ENCODE measurements at places on chromosomes 3 and 15. TPM values are rescaled to one million over a fixed set of nuclear protein-coding genes. Genes with fewer than 3 reads are reported as not detected.

GRCh38 chr3:53016236-53016635, 29.6 kb downstream of the SFMBT1 start:
- no peaks in the 10 kb centered on the region for H3K4me1 ChIP-seq
- no peak overlapping the region for H3K27ac ChIP-seq
- no peak for DNase-seq
- H3K27me3 ChIP-seq: no peaks in the 10 kb centered on the region
- peaks cover 3% of the 10 kb centered on the region for H3K36me3 ChIP-seq

KNG1 gene
- polyA plus RNA-seq: not detected

DNA sequence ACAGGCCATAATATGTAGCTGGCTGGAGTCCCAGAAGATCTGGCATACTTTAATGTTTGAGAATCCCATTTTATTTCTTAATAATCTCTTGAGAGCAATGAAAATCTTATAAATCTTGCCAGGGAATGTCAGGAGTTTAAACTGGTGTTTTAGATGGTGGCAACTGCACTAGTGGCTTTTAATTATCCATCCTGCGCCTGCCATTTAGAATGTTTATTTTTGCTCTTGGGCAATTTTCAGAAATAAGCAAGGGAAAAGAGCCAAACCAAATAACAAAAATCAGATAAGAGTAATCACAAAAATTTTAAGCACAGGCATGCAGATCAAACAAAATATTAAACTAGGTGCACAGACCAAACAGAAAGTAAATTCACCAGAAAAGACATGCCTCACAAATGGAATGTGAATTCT, 41.9 kb upstream of the UBP1 start:
- no peaks in the 10 kb centered on the region for H3K4me1 ChIP-seq
- H3K4me3 ChIP-seq: no peak overlapping the region
- DNase-seq: no peak
- no peaks in the 10 kb centered on the region for H3K36me3 ChIP-seq

- H3K27me3 ChIP-seq: no peaks in the 10 kb centered on the region
- peak overlapping the region; percentile 34 for H3K27ac ChIP-seq
- no peak for DNase-seq
- no peaks in the 10 kb centered on the region for H3K4me1 ChIP-seq
- H3K36me3 ChIP-seq: peaks cover 40% of the 10 kb centered on the region
These were observed 54.5 kb downstream of the MRPS25 start for GRCh38 chr3:15010664-15011063.

- no peak overlapping the region for H3K27ac ChIP-seq
- H3K4me1 ChIP-seq: peaks cover 15% of the 10 kb centered on the region
- H3K4me3 ChIP-seq: no peak overlapping the region
- H3K36me3 ChIP-seq: no peaks in the 10 kb centered on the region
- H3K27me3 ChIP-seq: no peaks in the 10 kb centered on the region
- DNase-seq: peak; percentile 28
These were observed 38.4 kb downstream of the TLNRD1 start for GRCh38 chr15:81038975-81039607.

DNA sequence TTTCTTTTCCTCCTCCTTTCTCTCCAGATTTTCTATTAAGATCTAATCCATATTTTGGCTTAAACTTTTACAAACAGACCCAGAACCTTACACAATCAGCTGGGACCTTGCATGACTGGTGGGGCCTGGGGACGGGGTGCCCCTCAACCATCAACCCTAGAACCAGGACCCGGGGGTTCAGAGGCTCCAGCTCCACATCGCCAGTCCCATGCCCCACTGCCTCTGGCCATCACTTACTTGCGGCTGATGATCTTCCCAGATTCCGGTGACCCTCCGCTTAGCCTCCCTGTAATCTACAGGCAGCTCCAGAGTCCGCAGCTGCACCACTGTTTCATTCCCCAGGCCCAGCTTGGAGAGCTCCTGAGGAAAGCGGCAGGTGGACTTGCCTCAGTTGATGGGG, 36.8 kb downstream of the PGPEP1L start:
- no peak overlapping the region for H3K27ac ChIP-seq
- no peaks in the 10 kb centered on the region for H3K4me1 ChIP-seq
- no peak for DNase-seq
- H3K4me3 ChIP-seq: no peak overlapping the region
- H3K27me3 ChIP-seq: no peaks in the 10 kb centered on the region

DNA sequence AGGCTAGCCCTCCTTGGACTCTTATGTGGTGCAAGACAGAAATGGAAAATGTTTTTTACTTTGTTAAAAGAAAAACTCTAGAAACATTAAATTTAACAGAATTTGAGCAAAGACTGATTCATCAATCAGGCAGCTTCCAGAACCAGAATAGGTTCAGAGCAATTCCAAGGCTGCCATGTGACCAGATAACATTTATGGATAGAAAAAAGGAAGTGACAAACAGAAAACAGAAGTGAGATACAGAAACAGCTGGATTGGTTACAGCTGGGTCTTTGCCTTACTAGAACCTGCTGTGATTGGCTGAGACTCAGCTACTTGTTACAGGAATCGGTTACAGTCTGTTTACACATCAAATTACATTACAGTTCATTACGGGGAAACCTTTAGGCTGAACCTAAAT, 22.5 kb upstream of the OTOL1 start:
- H3K36me3 ChIP-seq: no peaks in the 10 kb centered on the region
- no peak overlapping the region for H3K4me3 ChIP-seq
- no peaks in the 10 kb centered on the region for H3K4me1 ChIP-seq
- H3K27ac ChIP-seq: no peak overlapping the region
- no peak for DNase-seq

GRCh38 chr3:169759256-169759655, 5.6 kb downstream of the TERC start:
- no peaks in the 10 kb centered on the region for H3K27me3 ChIP-seq
- no peak overlapping the region for H3K4me3 ChIP-seq
- DNase-seq: no peak
- no peaks in the 10 kb centered on the region for H3K4me1 ChIP-seq

DNA sequence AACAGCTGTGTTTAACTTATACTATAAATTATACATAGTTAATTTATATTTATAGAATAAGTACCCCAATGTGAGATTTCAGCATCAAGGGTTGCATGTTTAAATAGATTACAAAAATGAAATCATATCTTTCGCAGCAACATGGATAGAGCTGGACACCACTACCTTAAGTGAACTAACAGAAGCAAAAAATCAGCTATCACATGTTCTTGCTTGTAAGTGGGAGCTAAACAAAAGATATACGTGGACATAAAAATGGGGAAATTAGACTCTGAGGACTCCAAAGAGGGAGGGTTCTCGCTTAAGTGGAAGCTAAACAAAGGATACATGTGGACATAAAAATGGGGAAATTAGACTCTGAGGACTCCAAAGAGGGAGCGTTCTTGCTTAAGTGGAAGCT, 626.5 kb upstream of the DPPA4 start:
- no peak overlapping the region for H3K27ac ChIP-seq
- no peak overlapping the region for H3K4me3 ChIP-seq
- no peaks in the 10 kb centered on the region for H3K36me3 ChIP-seq
- no peaks in the 10 kb centered on the region for H3K4me1 ChIP-seq
- H3K27me3 ChIP-seq: no peaks in the 10 kb centered on the region
- no peak for DNase-seq

DNA sequence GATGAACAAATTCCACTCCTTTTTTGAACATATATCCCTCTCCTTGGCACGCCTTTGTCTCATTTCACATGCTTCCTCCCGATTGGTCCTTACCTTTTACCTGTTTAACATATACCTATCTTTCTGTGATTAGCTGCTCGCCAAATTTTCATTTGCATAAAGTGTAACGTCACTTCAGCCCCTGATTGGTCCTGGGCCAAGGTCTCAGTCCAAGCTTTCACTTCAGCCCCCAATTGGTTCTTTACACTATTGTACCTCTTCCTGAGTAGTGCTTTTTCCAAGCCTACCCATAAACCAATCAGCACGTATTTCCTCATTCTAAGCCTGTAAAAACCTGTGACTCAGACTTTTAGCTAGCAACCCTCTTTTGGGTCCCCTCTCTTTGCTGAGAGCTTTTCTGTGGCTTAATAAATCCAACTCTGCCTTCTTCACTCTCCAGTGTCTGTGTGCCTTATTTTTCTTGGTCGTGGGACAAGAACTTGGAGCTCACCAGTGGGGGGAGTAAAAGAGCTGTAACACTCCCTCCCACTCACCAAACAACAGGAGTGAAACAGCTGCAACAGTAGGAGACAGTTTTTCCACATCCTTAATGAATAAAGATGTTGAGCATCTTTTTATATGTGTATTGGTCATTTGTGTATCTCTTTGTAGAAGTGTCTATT, 584 bp upstream of the XCR1 start:
- no peak overlapping the region for H3K4me3 ChIP-seq
- H3K36me3 ChIP-seq: no peaks in the 10 kb centered on the region
- no peaks in the 10 kb centered on the region for H3K4me1 ChIP-seq
- no peaks in the 10 kb centered on the region for H3K27me3 ChIP-seq

GRCh38 chr15:63764124-63764803, 69.5 kb downstream of the HERC1 start:
- H3K36me3 ChIP-seq: peaks cover 2% of the 10 kb centered on the region
- DNase-seq: peak; percentile 43
- peaks cover 10% of the 10 kb centered on the region for H3K4me1 ChIP-seq
- no peaks in the 10 kb centered on the region for H3K27me3 ChIP-seq
- H3K27ac ChIP-seq: no peak overlapping the region

SLC38A3 gene
- not detected for polyA plus RNA-seq

- no peak overlapping the region for H3K27ac ChIP-seq
- no peak for DNase-seq
- no peaks in the 10 kb centered on the region for H3K27me3 ChIP-seq
- H3K4me1 ChIP-seq: peaks cover 4% of the 10 kb centered on the region
These were observed 19.2 kb downstream of the CHSY1 start for GRCh38 chr15:101232677-101233076.

ALDH1A2 gene
- polyA plus RNA-seq: 0.45 TPM

CLRN1 gene
- 4.3 TPM for polyA plus RNA-seq

DNA sequence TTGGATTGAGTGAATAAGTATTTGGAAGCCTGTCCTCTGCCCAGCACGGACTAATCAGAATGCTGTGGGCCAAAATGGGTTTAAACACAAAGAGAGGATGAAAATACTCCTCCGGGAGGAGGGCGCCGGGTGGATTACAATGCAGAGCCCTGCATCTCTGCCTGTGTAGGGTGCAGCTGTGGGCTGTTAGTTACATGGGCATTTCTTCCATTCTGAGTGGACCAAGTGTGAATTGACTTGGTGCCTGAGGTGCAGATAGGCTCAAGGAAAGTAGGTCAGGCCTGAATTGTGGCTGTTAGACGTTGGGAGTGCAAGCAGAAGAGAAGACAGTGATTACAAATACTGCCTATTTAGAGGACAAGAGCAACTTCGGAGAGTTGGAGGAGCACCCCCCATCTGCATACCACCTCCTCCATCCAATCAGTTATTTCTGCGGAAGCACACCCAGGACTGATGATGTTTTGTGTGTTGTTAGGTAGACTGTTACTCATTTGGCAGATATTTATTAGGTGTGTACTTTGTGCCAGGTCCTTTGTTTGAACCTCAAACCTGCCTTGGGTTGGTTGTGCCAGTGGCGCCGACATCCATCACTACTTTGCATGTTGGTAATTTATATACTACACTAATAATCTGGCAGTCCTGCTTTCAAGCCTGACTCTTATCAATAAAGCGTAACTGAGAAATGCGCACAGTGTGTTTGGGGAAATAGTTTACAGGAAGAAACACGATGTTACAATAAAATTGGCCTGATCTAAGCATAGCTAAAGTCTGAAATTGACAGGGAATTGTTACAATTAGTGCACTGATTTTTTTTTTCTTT, 33.0 kb downstream of the PTPRG start:
- H3K27me3 ChIP-seq: no peaks in the 10 kb centered on the region
- no peaks in the 10 kb centered on the region for H3K36me3 ChIP-seq
- no peak for DNase-seq

DNA sequence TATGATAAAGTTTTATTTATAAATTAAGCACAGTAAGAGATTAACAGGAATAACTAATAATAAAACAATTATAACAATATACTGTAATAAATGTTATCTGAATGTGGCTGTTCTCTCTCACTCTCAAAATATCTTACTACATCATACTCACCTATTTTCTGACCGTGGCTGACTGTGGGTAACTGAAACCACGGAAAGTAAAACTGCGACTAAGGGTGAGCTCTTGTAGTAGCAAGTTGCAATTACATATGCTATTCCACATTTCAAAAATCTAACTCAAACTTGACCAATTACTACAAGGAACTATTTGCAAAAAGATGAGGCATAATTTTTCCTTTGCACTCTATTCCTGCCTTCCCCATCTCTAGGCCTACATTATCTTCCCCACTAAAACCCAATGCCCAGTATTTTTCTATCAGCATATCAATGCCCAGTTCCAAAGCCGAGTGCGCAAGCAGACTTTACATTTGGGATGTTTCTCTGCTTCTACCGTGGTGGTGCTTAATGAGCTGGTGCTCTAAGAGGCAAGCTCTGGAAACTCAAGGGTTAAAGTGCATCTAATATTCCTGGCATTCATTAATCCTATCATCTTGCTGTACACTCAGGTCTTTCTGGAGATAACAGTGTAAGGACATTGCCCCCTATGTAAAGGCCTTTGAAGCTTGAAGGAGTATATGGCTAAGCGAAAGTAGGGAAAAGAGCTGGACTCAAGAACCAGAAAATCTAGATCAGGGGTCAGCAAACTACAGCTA, 6.7 kb downstream of the PCYT1A start:
- peak overlapping the region; percentile 72 for H3K27ac ChIP-seq
- DNase-seq: peak; percentile 74
- no peaks in the 10 kb centered on the region for H3K36me3 ChIP-seq

DNA sequence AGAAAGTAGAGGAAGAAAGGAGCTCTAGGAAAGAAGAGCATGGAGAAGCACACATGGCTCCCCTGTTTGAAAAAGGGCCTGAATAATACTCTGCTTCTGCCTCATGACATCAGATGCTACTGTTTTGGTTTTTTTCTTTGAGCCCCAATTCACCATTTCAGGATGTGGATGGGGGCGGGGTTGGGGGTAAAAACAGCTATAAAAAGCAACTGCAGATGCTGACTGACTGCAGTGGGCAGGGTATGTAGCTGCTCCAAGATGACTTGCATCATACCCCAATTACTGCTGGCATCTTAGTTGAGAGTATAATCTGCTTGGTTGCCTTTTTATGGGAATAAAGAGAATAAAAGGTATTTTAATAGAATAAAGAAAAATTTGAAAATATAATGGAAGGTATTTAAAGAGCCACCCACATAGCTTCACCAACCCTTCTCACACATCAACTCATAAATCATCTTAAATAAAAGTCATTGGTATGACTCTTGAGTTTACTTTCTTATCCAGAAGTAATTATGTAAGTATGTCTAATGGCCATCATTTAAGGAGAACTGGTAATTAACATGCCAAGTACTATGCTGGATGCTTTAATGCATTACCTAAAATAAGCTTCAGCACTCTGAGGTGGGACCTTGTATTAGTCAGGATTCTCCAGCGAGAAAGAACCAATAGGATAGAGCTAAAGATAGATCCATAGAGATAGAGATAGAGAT, 36.4 kb upstream of the TMEM45A start:
- H3K4me3 ChIP-seq: no peak overlapping the region
- H3K27me3 ChIP-seq: no peaks in the 10 kb centered on the region
- no peak overlapping the region for H3K27ac ChIP-seq
- DNase-seq: no peak
- H3K4me1 ChIP-seq: no peaks in the 10 kb centered on the region

GRCh38 chr15:59279023-59279422, 72.4 kb downstream of the LDHAL6B start:
- H3K4me3 ChIP-seq: no peak overlapping the region
- no peak overlapping the region for H3K27ac ChIP-seq
- peak; percentile 39 for DNase-seq
- H3K4me1 ChIP-seq: peaks cover 3% of the 10 kb centered on the region
- H3K27me3 ChIP-seq: no peaks in the 10 kb centered on the region

RPSA gene
- polyA plus RNA-seq: 1,375 TPM

WDR73 gene
- polyA plus RNA-seq: 6.3 TPM
